NCI-H1694 (cell line): ENCODE measurements at places on chromosomes 1 and 21.

- DNase-seq: no peak
Observed at GRCh38 chr1:6578624-6579373, 995 bp upstream of the ZBTB48 start.

DNA sequence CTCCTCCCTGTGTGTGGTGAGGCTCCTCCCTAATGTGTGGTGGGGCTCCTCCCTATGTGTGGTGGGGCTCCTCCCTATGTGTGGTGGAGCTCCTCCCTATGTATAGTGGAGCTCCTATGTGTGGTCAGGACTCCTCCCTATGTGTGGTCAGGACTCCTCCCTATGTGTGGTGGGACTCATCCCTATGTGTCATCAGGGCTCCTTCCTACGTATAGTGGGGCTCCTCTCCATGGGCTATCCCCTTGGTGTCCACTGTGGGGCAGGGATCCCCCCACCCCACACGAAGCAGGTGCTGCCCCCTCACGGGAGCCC is 29.6 kb downstream of the PRSS38 start:
- no peak for DNase-seq

- DNase-seq: no peak
Observed at GRCh38 chr1:233112186-233113008, 162.0 kb downstream of the NTPCR start.

- no peak for DNase-seq
Observed at GRCh38 chr1:236124965-236125364, 17.4 kb upstream of the GPR137B start.

GRCh38 chr1:166597516-166597915 is 241.8 kb upstream of the POGK start:
- no peak for DNase-seq

GRCh38 chr1:27403931-27404330 is 11.5 kb downstream of the GPR3 start:
- no peak for DNase-seq

DNA sequence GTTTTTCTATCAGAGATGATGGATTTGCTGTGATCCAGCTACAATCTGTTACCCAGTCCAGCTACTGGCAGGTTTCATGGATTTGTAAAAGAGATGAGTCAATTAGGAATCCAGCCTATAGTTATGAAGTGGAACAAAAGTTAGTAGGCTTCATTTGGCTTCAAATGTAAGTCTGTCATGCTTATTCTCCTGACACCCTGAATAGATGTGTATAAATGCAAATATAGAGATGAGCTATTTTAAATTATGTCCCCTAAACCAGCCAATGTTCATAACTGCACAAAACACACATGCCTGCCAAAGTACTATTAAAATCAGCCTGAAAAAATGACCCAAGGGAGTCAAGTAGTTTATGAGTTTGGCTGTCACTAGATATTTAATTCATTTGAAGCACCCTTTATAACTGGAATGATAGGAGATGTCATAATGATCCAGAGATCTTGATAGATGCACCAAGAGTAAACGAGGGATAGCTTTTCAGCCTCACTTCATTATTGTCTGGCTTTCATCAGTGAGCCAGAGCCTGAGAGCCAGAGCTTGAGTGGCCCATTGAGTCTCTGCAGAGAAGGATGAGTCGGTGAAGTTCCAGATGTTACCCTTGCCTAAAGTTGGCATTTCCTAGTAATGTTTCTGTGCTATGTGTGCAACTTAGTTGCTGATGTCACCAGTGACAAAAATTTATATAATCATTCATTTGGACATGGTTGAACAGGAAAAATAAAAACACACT is 11.8 kb upstream of the NTMT2 start:
- DNase-seq: no peak

DNA sequence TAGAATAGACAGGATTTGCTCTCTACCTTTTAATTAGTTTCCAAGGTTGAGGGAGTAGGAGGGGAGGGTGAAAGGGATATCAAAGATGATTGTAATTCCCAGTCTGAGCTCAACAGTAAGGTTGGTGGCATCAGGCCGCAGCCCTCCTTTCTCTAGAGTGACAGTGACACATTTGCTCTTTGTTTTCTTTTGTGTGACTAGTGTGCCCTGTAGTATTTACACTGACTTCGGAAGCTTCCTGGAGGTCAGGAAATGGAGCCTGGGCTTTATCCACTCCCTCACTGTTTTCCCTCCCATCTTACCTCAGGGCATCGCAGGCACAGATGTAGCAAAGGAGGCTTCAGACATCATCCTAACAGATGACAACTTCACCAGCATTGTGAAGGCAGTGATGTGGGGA is 44.7 kb upstream of the LAX1 start:
- no peak for DNase-seq

- DNase-seq: no peak
Observed at GRCh38 chr1:2866422-2867086, 65.1 kb upstream of the TTC34 start.

DNA sequence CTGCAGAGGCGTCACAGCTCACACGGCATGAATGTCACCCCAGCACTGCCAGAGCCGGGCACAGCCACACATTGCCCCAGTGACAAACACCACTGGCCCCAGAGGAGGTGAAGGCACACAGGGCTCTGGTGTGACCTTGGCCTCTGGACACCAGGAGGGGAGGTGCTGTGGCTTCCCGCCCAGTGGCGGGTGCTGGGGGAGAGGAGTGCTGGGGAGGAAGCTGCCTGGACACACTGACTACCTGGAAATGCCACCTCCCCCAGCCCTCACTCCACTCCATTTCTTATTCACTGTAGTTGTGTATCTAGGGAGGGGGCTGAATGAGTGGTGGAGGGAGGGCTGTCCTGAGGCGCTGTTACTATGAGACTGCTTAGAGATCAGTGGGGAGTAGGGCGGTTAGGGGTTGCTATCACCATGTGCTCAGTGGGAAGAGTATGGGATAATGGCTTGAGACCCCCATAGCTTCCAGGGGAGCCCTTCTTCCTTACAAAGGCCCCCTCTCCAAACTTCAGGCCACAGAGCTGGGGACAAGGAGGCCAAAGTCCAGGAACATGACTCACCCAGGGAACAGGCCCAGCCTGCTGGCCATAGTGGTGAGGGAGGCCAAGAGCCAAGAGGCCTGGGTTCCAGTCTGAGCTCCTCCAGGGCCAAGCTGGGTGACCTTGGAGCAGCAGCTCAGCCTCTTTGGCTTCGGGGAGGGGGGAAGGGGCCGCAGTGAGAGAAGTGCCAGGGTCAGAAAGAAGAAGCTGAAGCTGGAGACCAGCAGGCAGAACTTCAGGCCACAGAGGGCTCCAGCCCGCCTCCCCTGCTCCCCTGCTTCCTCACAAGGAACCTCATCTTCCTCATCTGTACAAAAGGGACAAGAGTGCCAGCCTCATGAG is 40.1 kb downstream of the AHDC1 start:
- no peak for DNase-seq

- DNase-seq: peak; percentile 64
Observed at GRCh38 chr1:1013105-1013921, at the start of gene ISG15. TSS of gene ISG15 (plus strand) at chr1:1013497. CDS start at chr1:1013574, 77 bp downstream.

DNA sequence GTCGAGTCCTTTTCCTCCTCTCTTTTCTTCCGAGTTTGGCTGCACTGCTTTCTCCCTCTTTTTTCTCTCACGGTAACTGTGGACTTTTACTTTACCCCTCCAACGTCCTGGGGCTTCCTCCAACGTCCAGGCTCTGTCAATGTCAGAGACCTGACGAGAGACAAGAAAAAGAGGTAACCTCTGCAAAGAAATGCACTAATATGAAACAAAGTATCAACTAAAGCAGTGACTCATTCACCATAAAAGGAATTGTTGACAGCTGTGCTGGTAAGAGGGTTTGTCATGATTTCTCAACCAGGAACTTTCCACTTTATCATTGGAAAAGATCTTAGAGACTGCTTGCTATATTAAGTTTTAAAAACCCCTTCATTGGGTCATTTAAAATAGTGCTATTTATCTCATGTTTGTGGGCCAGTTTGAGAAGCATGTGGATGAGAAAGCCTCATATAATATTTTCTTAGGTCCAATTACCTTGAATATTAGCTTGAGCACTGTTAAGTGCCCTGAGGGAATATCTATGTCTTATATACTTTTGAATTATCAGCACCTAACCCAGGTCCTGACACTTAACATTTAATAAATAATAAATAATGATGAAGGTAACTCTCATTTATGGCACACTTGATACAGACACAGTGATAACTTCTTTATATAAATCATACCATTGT is at the start of gene GBP2:
Gene GBP2, minus strand, starts transcription at position 202 of the 668 bp plus-strand sequence. CDS start 4,148 bp downstream, outside the sequence.
- no peak for DNase-seq

DNA sequence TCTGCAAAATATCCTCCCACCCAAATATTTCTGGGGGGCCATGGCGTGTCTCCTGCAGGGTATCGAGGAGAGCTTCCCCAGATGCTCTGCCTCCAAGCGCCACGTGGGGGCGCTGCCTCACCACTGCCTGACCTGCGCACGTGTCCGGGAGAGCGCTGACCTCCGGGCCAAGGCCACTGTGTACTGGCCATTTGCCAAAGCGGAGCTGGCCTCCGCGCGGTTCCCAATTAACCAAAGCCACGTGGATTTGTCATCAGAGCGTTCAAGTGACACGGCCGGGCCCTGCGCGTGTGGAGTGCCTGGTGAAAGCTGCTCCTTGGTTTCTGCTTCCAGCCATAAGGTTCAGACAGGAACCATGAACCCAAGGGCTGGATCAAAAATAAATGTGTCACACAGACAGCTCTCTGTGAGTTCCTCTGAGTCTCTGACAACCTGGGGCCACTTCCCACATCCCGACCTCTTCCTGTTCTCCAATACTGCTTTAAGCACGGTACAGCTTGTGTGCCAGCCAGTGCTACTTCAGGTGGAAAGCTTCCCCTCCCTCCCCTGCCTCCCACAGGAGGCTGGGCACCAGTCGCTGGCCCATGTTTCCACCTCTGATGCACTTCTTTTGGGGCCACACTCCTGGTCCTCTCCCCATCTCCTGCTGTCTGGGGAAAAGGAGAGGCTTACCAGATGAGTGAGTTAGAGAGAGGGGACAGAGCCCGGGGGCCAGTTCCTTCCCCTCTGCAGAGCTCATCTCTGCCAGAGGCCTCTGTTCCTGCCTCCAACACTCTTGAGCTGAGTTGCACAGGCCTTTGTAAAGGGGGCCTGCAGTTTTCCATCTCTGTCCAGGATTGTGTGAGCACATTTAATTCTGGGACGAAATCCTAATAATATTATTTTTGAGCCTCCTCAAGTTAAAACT is 26.1 kb downstream of the ZP4 start:
- no peak for DNase-seq

DNA sequence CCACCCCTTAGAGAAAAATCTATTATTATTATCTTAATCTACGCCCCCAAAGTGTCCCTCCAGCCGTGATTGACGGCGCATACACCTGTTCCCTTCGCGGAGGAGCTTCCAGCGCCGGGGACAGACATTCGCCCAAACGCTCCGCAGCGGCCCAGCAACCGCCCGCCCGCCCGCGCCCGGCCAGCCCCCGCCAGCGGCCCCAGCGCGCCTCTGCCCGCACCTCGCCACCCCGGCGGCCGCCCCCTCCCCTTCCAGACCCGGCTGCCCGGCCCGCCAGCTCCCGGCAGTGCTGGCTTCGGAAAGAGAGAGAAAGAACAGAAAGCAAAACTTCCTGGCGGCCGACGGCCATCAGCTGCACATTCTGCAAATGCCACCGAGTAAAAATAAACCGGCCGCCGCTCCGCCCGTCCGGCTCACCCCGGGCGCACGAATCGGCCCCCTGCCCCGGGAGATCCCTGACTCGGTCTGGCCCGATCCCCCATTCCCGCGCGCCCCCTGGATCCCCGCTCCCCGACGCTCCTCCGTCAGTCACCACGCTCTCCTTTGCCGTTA is 1.6 kb downstream of the CASZ1 start:
- DNase-seq: no peak

DNA sequence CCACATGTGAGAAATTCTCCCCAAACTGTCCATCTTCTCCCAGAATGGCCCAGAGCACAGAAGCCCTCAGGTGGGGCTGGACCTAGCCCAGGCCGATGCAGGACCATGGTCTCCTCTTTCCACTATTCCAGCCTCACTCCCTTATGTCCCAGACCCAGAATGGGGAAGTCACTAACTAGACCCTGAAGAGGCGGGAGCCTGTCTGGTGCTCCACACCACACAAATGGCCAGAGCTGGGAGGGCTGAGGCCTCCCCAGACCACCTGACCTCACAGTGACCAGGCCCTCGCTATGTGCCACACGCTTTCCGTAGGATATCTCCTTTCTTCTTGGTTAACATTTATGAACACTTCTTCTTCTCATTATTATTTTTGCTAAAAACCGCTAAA is 54.9 kb upstream of the EDN2 start:
- no peak for DNase-seq

GRCh38 chr1:180534214-180534613 is 24.6 kb upstream of the OVAAL start:
- peak; percentile 42 for DNase-seq

GRCh38 chr21:43362915-43363314 is 64.0 kb downstream of the SIK1 start:
- no peak for DNase-seq

DNA sequence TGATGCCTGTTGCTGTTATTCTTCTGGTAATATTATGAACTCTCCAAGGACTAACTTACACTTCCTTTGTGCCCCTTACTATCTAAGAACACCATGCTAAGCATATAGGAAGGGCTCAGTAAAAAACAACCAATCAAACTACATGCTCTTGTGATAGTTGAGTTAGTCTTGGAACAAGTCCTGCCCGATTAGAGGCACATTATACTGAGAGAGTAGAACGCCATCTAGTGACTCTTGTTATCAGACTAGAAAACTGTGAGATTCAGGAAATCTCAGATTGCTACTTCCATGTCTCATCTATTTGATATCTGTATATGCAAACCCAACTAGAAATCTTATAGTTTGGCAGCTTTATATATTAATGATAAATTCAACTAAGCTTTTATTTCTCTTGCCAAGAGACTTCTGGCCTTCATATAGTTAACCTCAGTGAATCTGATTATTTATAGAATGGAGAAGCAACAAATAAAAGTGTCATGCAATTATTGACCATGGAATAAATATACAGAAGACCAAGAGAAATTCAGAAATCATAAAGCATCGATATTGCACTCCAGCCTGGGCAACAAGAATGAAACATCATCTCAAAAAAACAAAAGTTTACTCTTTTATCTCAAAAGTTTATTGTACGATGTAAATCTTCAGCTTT is 7.8 kb upstream of the SRRM1 start:
- peak; percentile 71 for DNase-seq

GRCh38 chr1:156705321-156705917 is at the start of gene CRABP2:
TSS of gene CRABP2 (minus strand) at chr1:156705583. CDS start at chr1:156705446, 137 bp downstream.
- peak; percentile 72 for DNase-seq

- no peak for DNase-seq
Observed at GRCh38 chr1:159282118-159282517, 20.0 kb upstream of the FCER1A start.

DNA sequence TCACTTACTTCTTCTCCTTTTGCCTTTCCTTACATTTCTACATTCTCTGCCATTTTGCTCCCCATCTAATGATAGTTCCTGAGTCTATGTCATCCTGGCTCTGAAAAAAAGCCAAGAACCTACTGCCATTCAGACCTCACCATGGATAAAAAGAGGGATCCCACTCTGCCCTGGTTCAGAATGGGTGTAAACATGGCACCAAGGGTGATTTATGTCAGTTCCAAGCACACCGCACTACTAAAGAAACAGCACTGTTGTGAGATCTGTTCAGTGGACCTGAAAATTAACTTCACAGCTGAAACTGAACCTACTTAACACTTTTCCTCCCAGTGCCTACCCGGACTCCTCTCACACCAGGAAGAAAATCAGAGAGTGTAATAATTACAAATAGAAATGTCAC is 72.3 kb upstream of the NTPCR start:
- DNase-seq: no peak

- DNase-seq: no peak
Observed at GRCh38 chr1:1758059-1758621, 20.1 kb downstream of the NADK start.
